ENCODE measurements at places on chromosomes 6 and 20.

- no peak for DNase-seq
These were observed 8.5 kb upstream of the SRC start for GRCh38 chr20:37337208-37337991.

- DNase-seq = no peak
These were observed 153.4 kb downstream of the MBOAT1 start for GRCh38 chr6:20058912-20059311.

GRCh38 chr6:31465718-31466117 lies 32.2 kb upstream of the MICB start:
- DNase-seq = no peak

- DNase-seq = no peak
These were observed 9.9 kb downstream of the BANF2 start for GRCh38 chr20:17709361-17710293.

DNA sequence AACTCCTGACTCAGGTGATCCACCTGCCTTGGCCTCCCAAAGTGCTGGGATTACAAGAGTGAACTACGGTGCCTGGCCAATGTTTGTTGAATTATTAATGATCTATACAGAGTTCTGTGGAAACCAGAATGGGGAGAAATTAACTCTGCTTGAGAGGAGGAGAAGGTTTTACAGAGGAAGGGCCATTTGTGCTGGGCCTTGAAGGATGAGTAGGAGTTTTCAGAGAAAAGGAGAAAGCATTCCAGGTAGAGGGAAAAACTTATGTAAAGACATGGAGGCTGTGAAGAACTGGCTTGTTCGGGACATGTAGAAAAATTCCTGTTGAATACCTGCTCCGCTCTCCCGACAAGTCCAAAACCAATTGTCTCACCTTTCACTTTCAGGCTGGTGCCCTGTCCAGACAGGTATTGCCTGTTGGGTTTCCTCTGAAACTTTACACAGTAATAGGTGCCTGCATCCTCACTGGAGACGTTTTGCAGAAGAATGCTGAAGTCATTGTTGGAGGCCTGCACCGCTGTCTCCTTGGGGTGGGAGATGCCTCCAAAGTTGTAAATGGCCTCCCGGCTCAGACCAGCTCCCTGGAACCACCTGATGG lies 11.3 kb upstream of the NSFL1C start:
- DNase-seq = no peak

DNA sequence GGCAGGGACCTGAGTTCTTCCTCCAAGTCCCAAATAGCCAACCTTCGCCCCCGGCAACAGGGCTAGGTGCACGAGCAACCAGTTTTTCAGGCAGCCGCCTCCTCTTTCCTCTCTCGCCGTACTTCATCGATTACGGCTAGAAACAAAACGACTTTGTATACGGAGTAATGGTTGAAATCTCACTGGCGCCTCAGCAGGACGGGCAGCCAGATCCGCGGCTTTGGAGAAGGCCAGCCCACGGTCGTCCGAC lies 333 bp upstream of the SMIM13 start:
- DNase-seq = no peak

- DNase-seq = no peak
These were observed 206.2 kb downstream of the PTPRK start for GRCh38 chr6:128314190-128314589.

All from fibroblast of skin of right quadriceps (primary cell).